Skin of body (tissue), 3 donors: ENCODE measurements at places on chromosomes 3 and 15.

- no peak for DNase-seq
Observed at GRCh38 chr3:47221798-47222197, 57.9 kb upstream of the SETD2 start.

DNA sequence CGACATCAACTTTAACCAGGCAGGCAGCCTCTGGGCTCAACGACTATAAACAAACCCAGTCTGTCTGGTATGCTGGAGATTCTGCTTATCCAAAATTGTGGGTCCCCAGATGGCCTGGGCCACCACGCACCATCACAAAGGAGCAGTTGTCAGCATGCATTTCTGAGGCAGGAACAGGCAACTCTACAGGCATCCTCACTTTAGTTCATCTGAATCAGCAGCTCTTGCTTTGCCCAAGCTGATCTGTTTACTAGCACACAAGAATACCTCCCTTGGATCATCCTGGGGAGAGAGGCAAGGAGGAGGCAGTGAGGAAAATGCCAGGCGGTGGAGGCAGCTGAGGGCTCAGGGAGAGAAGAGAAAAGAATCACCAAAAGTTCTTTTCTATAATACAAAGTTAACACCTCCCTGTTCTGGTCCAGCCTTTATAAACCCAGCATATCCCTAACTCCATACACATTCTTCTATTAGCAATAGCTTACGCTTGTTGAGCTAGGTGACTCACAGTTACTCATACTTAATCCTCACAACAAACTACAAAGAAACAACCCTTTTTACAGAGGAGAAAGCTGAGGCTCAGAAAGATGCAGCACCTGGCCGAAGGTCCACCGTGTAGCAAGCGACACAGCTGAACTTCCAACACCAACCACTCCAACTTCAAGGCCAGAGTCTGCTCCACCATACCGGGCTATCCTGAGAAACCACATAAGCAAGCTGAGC, 33.6 kb downstream of the ZDHHC3 start:
- DNase-seq, result no peak

- DNase-seq, result no peak
Observed at GRCh38 chr3:31106204-31106603, 211.7 kb upstream of the GADL1 start.

DNA sequence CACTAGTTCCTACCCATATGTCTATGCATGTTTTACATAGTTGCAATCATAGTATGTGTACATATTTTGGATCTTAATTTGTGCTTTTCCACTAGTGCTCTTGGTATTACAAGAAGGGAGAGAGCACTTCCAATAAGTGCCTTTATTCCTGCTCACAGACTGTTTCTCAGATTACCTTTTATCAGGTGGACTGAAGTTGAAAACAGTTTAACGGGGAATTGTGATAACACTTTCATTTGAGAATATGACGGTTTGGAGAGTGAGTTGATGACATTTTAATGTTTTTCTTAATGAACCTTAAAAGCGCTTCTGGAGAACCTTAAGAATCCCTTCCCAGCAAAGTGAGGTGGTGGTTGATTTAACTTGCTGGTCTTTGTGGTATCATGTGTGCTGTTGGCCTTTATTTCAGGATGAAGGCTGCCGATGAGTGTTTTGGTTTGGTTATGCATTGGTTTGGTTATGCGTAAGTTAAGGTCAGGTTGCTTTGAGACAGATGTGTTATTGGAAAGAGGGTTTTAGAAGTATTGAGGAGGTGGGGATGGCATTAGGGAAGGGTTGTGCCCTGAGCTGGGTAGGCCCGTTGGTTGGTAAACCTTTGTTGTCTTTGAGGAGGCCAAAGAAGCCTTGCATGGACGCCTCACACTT, 2.8 kb downstream of the EDEM1 start:
- DNase-seq, result no peak

GRCh38 chr3:45210308-45211041, 15.6 kb downstream of the TMEM158 start:
- DNase-seq, result peak; percentile 56

- no peak for DNase-seq
Observed at GRCh38 chr3:24272408-24272807, 222.2 kb downstream of the THRB start.

- DNase-seq, result peak; percentile 62
Observed at GRCh38 chr15:35211240-35211902, 126.3 kb upstream of the NANOGP8 start.

DNA sequence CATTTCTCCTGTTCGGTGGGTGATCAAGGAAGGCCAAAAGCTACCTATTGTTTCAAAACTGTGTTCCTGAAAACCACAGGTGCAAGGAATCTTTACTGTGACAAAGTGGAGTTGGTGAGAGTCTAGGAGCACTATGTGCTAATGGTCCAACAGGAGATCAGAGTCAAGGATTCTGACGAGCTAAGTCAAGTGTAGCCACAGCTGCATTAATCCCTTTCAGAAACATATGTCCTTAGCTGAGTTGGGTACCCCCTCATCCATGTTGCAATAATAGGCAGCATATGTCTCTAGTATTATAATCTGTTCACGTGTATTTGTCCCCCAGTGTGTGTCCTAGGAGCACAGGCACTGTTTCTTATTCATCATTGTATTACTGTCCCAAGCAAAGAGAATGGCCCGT, 1.7 kb downstream of the VPS39 start:
- no peak for DNase-seq
